Epithelial cell of proximal tubule (primary cell): ENCODE measurements at places on chromosomes 6 and 20. TPM values are rescaled to one million over a fixed set of nuclear protein-coding genes. Genes with fewer than 3 reads are reported as not detected.

DNA sequence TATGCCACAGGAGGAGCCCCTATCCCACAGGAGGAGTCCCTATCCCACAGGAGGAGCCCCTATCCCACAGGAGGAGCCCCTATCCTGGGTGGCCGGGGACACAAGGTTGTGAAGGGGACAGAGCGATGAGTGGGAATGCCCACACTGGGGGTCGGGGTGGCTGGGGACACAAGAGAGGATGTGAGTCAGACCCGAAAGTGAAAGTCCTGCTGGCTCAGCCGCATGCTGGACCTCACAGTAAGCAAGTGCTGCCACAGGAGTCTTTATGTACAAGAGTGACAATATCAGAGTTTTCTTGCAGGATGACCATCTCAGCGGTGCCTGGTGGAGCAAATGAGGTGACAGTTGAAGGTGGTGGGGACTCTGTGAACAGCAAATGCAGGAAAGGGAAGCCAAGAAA, 93.7 kb downstream of the PSMB1 start:
- DNase-seq: no peak

GRCh38 chr6:157974967-157975366, 6.7 kb upstream of the SYNJ2 start:
- no peak for DNase-seq

Gene SRSF3
- 453 and 700 TPM in 2 replicates for total RNA-seq

Gene PLN
- total RNA-seq: not detected in 2 replicates

DNA sequence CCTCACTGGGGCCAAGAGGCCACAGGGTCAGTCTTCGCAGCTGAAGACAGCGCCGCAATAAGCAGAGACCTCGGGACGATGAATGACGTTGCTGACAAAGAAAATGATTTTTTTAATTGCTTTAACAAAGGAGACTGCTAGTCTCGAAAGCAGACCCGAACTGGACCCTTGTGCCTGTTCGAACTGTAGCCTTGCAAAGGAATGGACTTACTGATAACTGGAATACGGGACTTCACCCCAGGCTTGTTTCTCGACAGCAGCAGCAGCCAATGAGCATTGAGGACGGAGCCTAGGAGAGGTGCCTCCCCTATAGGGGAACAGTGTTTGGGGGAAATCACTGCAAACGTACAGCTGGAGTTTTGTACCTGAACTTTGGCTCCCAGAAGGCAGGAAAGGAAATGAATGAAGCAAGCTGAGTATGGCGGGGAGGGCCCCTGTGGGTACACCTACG, 1.3 kb upstream of the TAF4 start:
- DNase-seq: no peak

DNA sequence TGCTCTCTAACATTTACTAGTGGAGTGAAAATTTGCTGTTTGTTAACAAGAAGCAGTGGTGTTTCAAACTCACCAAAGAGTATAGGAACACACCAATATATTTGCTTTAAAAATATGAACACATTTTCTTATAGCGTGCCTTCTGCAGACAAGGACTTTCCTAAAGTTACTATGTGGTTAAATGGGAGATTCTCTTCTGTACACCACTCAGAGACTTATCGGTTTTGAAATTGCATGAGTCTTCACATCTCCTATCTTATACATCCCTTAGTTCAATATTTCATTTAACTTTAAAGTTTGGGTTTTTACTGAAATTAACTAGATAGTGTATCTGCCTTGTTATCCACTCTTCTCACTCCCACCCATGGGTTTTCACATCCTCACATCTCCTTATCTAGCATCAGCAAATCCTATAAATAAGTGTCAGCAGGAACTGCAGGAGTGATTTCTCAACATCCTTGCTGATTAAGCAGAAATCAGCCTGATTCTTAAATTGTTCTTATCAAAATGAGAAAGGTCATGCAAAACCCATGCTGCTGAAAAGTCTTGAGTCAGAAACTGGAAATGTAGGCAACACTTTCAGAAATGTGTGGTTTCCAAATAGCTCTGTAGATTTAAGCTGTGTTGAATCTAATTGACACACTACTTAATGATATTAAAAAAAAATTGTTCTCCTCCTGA, 1075.6 kb upstream of the GJE1 start:
- DNase-seq: no peak

GRCh38 chr6:62393608-62394007, 107.6 kb upstream of the KHDRBS2 start:
- no peak for DNase-seq

GRCh38 chr20:10467681-10468339, 32.7 kb downstream of the SLX4IP start:
- no peak for DNase-seq

Gene EPHA7
- 0.40 and 1.0 TPM in 2 replicates for total RNA-seq

GRCh38 chr6:78268591-78269452, 598.5 kb upstream of the IRAK1BP1 start:
- no peak for DNase-seq

- no peak for DNase-seq
Observed at GRCh38 chr20:44547419-44547818, 25.5 kb upstream of the SERINC3 start.

GRCh38 chr20:1287306-1287705, 21.2 kb downstream of the SNPH start:
- no peak for DNase-seq

GRCh38 chr6:158037021-158037420, 55.4 kb downstream of the SYNJ2 start:
- DNase-seq: no peak

Gene STMND1
- total RNA-seq: 0.14 TPM in 1 of 2 replicates, not detected in the other

- no peak for DNase-seq
Observed at GRCh38 chr6:73393278-73393677, 1.4 kb upstream of the DDX43 start.

GRCh38 chr6:99241905-99242534, 107.5 kb downstream of the FAXC start:
- DNase-seq: peak; percentile 13

Gene KIAA1586
- 7.2 and 7.5 TPM in 2 replicates for total RNA-seq

DNA sequence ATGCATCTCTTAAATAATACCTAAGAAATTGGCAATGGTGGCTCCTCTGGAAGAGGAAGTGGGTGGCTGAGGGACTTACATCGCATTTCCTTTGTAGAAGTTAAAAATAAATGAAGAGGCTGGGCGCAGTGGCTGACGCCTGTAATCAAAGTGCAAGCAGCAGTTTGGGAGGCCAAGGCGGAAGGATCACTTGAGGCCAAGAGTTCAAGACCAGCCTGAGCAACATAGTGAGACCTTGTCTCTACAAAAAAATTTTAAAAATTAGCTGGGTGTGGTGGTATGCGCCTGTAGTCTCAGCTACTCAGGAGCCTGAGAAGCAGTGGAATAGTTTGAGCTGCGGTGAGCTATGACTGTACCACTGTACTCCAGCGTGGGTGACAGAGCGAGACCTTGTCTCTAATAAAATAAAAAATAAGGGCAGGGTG, 12.2 kb upstream of the NCOA3 start:
- no peak for DNase-seq

- no peak for DNase-seq
Observed at GRCh38 chr20:62925420-62926228, 681 bp downstream of the DIDO1 start.

- DNase-seq: no peak
Observed at GRCh38 chr20:38573413-38573812, 7.6 kb upstream of the ADIG start.
